Fibroblast of pulmonary artery (primary cell): ENCODE measurements at places on chromosomes 12 and 14.
A peak's percentile ranks its signal among the peaks of the same experiment; 100 is the strongest.

DNA sequence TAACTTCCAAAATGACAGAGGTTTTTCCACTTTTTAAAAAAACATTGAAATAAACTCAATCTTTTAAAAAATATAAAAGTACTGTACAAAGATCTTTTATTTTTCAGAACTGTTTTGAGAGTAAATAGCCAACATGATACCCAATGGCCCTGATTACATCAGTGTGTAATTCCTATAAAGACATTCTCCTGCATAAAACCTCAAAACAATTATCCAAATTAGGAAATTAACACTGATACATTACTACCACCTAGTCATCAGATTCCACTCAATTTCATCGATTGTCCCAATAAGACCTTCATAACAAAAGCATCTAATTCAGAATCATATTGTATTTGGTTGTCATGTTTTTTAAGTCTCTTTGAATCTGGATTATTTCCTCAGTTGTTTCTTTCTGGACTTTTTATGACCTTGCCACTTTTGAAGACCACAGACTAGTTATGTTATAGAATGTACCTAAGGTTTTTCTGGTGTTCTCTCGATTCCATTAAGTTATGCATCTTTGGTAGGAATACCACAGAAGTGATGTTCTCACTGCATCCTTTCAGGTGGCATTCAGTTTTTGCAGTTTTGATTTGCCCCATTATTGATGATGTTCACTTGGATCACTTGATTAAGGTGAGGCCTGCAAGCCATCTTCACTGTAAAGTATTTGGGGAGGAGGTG, 4.0 kb upstream of the YEATS4 start:
- DNase-seq, result no peak

DNA sequence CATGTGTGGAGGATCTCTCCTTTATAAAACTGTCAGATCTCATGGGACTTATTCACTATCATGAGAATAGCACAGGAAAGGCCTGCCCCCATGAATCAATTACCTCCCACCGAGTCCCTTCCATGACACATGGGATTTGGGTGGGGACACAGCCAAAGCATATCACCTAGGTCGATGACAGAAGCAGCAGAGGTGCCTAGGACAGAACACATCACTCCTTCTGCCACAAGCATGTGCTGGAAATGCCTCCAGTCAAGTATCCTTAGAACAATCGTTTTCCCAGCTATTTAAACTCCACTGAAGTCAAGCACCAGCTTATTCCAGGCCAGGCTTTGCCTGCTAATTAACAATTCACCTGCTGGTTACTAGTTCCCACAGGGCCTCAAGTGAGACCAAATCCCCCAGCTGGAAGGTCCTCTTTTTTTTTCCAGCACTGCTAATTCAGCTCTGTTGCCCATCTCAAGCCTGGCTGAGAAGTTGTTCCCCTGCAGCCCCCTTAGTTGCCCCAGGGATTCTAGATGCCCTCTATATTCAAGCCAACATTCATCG, 212.3 kb upstream of the NUDT4 start:
- DNase-seq, result no peak

DNA sequence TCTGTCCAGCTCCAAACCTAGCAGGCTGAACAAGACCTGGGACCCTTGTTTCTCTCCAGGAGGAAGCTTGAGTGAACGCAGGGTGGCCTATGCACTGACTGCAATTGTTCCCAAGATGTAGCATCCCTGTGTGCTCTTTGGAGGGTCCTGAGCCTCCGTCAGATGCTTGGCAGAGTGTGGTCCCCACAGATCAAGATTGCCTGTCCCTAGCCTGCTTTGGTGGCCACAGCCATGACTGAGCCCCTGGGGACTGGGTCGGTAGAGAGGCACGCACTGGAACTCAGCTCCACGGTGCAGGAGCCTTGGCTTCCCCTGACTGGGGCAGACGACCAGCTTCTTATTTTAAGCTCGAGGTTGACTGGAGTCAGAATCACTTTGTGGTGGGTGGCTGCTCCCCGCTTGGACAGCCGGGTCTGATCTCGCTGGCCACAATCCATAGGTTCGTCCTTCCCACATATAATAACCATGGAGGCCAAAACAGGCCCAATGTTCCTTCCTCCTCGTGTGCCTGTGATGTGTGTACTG, 97.8 kb downstream of the LGMN start:
- DNase-seq, result no peak

DNA sequence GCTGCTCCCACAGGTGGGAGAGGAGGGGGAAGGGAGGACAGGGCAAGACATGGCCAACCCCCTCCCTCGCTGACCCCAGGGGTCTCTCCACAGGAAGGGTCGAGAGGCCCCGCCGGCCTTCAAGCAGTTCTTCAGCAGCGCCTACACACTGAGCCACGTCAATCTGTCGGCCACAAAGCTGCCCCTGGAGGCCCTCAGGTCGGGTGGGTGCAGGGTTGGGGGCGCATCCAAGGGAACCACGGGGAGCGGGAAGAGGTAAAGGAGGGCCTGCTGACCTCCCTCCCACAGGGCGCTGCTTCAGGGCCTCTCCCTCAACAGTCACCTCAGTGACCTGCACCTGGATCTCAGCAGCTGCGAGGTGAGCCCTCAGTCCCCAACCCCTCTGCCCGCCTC, 6.1 kb downstream of the CARMIL3 start:
- DNase-seq, result no peak

GRCh38 chr14:88955455-88955854, 131.0 kb downstream of the TTC8 start:
- DNase-seq, result no peak

- DNase-seq, result no peak
Measured at GRCh38 chr14:96407935-96408570, 16.1 kb downstream of the AK7 start.

DNA sequence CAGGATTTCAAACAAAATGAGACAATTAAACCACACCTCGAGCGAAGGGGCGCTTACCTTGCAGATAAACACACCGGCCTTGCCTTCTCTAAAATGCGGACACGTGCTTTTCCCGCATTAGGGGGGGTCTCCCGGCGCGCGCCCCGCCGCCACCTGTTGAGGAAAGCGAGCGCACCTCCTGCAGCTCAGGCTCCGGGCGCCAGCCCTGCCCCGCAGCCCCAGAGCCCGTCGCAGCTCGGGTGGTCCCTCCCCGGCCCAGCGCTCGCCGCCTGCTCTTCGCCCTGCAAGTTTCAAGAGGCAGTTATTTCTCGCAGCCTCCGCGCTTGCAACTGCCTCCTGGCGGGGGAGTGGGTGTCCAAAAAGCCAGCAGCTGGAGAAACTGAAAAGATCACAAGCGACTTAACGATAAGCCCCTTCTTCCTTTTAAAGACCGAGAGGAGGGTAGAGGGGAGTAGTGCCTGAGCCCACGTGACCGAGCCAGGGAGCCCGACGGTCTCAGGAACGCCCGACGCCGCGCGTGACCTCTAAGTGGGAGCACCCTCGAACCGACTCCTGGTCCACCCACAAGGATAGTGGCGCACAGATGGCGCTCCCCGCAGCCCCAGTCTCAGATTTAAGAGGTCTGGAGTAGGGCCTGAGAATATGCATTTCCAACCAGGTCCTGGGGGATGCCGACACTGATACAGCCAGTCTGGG, at the start of gene ESR2:
TSS of gene ESR2 (minus strand) at position 396 of the 696 bp plus-strand sequence. CDS start 11,386 bp downstream, outside the sequence.
- DNase-seq, result peak; percentile 50

DNA sequence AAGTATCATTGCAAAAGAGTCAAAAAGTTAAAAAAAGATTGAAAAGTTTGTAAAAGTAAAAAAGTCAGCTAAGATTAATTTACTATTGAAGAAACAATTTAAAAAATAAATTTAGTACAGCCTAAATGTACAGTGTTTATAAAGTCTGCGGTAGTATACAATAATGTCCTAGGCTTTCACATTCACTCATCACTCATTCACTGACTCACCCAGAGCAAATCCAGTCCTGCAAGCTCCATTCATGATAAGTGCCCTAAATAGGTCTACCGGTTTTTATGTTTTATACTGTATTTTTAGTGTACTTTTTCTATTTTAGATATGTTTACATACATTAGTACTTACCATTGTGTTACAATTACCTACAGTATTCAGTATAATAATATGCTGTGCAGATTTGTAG, 43.9 kb upstream of the ABCC9 start:
- DNase-seq, result no peak

- DNase-seq, result no peak
Measured at GRCh38 chr12:103529306-103529705, 33.5 kb upstream of the C12orf42 start.

- DNase-seq, result no peak
Measured at GRCh38 chr14:29941401-29941800, 13.8 kb upstream of the PRKD1 start.

DNA sequence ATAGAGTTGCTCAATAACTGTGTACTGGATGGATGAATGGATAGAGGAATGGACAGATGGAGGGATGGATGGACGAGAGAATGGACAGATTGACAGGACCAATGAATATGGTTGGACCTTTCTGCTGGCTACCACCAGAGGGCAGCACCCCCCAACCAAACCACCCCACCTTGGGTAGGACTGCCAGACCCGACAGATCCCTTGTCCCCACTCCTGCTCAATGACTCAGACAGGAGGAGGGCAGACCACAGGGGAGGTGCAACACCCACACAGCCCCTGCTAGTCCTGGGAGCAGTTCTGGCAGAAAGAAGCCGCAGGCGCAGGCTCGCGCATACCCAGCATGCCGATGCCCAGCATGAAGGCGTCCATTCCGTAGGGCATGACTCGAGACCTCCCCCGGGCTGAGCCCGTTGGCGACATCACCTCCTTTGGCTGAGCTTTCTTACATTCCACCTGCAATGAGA, 12.4 kb downstream of the MSI1 start:
- DNase-seq, result peak; percentile 88

GRCh38 chr12:64983771-64984278, 137.3 kb downstream of the WIF1 start:
- DNase-seq, result no peak

DNA sequence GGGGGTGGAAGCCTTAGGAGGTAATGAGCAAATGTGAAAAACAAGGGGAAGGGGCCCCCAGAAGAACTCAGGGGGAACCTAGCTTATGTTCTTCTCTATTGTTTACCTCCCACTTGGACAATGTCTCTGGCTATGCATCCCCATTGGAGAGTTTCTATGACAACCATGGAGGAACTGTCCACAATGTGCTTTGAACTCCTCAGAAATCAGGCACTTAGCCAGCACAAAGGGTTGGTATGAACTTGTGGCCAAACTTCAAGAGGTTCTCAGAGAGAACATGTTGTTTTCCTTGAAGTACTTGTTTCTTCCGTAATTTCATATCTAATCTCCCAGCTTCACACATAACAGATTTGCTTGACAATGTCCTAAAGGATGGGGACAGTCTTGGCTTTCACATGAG, 202.8 kb upstream of the PELI2 start:
- peak; percentile 64 for DNase-seq

DNA sequence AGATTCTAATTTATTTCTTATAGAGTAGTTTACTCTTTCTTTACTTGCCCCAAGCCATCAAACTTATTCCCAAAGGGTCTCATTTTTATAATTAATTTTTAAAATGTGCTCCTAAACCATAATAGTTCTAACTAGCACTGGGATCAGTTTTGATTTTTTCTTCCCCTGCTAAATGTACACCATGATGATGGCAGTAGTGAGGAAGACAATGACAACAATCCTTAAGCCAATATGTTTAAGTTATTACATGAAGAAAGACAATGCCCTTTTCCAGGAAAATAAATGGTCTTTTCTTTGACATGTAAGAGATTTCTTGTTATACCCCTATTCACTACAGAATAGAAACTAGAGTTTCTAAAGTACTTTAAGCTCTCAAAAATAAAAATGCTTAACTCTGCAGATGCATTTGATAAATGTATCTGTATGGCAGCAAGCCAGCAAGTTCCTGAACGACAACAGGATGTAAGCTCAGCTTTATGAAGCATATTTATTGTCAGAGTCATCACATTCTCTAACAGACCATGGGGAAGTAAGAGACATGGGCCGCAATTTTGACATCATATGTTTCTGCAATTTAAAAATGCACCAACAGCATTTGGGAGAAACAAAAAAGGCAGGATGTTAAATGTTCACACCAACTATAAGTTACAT, 36.0 kb upstream of the SNX6 start:
- DNase-seq, result peak; percentile 94

- no peak for DNase-seq
Measured at GRCh38 chr12:60752589-60752988, 1156.8 kb downstream of the SLC16A7 start.

GRCh38 chr12:94326727-94327126, 132.9 kb downstream of the CEP83 start:
- DNase-seq, result peak; percentile 78

DNA sequence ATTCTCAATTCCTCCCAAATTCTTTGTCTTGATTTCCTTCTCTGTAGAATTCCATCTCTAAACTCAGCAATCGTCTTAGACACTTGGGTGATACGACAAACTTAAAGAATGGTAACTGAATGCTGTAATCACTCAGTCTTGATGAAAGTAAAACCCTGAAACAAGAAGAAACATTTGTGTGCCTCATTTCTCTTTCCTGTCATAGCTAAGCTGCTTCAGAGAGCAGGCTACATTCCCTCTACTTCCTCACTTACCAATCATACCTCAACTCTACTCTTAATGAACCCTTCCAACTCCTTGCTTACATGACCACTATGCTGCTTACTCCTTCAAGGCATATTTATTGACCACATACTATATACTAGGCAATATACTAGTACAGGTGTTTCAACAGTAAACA, 8.3 kb downstream of the MAP4K5 start:
- no peak for DNase-seq

DNA sequence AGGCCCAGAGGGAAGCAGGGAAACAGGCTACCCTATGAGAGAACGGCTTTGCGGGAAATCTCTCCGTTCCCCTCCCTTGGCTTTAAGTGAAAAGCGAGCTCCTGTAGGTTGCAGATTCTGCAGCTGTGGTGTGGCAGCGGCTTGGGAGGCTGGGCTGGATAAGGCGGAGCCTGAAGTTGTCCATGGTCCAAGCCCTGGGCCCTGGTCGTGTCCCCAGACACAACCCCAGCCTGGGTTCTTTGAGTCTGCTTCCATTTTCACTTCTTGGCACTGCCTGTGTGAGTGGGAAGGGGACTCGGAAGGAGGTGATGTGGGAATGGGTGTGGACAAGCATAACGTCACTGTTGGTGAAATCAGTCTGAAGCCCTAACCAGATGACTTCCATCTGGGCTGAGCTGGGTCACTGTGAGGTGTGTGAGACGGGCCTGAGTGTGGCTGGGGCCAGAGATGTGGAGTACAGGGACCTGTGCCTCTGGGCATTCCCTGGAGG, 43.0 kb upstream of the CTDSP2 start:
- peak; percentile 97 for DNase-seq

- DNase-seq, result no peak
Measured at GRCh38 chr12:129961091-129961490, 57.3 kb upstream of the TMEM132D start.

DNA sequence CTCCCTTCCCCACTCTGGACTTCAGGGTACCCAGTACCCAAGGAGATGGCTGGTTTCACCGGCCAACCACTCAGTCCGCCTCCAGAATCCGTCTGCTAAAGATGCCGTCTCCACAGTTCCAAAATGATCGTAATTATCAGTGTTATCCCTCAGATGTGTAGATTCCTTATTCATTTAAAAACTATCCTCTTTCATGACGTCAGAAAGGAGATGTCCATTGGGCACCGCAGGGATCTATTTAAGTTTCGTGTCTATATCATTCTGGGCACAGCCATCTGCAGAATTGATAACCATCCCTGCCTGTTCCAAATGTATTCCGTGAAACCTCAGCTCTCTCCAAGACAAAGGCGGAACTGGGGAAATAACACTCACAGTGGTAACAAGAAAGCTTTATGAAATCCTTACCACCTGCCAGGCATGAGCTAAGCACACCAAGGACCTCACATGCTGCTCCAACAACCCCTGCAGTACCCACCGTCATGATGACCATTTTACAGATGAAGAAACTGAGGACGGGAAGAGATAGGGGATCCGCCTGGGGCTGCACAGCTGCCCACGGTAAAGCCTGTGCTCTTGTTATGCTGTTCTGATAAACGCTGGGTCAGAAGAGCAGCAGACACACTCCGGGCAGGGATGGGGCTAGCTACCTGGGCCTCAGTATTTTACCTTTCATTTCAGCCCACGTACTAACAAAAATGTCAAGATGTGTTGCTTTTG, 90.0 kb downstream of the BCL11B start:
- no peak for DNase-seq
